ENCODE measurements at places on chromosomes 16 and 17.

GRCh38 chr16:57525761-57526160, 10.6 kb downstream of the CCDC102A start:
- no peak for DNase-seq

DNA sequence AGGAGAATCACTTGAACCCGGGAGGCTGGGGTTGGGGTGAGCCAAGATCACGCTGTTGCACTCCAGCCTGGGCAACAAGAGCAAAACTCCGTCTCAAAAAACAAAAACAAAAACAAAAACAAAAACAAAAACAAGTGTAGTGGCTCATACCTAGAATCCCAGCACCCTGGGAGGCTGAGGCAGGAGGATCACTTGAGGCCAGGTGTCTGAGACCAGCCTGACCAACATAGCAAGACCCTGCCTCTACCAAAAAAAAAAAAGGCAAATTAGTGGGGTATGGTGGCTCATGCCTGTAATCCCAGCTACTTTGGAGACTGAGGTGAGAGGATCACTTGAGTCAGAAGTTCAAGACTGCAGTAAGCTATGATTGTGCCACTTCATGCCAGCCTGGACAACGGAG, 26.4 kb upstream of the HAPSTR1 start:
- no peak for DNase-seq

DNA sequence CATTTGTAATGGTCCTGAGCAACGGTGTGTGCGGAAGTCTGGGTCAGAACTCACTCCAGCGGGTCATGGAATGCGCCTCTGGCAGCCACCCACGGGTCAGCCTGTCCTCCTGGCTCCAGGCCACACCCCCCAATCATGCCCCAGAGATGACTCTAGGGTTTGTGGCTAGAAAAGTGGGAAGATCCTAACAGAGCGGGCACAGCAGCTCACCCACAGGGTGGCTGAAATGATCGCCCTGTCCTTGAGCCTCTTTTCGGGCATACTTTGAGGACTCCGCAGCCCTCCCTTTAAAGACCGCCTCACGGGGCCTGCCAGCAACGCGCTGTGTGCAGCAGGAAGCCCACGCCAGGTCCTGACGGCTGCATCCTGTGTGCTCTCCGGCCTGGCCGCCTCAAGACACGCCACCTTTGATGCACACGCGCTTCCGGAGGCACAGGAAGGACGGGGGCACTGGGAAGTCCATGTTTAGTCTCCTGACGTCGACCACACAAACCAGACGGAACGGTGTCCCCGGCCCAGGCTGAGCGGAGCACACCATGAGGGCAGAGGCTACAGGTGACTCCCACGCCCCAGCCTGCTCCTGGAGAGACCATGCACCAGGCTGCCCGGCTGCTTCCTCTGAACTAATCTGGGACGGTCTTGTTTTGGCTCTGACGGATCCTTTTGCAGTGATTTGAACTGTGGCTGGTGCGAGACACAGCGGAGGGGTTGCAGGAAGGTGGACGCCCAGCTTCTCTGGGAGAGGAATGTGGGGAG, 92.9 kb downstream of the TBC1D16 start:
- no peak for DNase-seq

DNA sequence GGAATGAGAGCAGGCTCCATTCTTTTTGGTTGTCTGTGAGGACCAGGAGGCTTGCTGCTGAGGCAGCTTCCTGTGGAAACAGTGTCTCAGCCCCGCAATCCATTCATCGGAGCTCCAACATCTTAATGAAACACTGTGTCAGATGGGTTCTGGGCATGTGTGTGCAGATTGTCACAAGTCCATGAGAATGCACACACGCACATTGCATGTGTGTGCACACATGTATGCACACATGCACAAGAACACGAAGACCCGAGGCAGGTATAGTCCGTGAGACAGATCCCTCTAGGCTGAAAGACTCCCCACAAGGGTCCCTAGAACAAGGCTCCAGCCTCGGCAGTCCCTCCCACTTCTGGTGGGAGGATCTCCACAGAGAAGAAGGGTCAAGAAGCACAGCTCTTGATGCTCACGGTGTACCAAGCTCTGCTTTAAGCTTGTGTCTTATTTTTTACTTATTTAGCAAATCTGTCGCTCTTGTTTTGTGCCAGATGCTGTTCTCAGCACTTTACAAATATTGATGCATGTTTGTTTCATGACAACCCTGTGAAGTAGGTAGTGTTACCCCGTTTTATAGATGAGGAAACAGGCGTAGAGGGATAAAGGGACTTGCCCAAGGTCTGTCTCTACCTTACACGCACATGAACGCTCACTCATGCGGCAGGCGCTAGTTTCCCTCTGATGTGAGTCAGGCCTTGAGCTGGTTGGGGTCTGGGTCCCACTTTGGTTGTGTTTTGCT, 213.1 kb downstream of the SEC14L1 start:
- no peak for DNase-seq

- no peak for DNase-seq
Measured at GRCh38 chr16:58346831-58347371, 45.4 kb upstream of the GINS3 start.

- no peak for DNase-seq
Measured at GRCh38 chr16:3454631-3455147, 11.2 kb downstream of the NAA60 start.

GRCh38 chr17:71921796-71922195, 199.0 kb upstream of the SOX9 start:
- no peak for DNase-seq
